CD4-positive, alpha-beta T cell treated with Interleukin-17A for 1 hour (primary cell): ENCODE measurements at places on chromosomes 7 and 10.

- no peak for DNase-seq
Measured at GRCh38 chr7:127809261-127809702, 157.3 kb downstream of the SND1 start.

DNA sequence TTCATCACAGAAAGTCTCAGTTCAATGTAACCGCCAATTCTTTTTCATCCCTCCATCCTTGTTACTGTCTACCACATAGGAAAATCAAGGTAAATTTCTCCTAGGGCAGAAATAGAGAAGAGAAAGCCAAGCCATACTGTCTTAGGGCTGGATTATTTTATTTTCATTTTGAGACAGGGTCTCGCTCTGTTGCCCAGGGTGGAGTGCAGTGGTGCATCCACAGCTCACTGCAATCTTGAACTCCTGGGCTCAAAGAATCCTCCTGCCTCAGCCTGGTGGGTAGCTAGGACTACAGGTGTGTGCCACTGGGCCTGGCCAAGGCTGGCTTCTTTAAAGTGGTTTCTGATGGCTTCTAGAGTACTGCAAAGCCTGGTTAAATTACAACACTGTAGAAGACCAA, 181.7 kb downstream of the SRPK2 start:
- no peak for DNase-seq

DNA sequence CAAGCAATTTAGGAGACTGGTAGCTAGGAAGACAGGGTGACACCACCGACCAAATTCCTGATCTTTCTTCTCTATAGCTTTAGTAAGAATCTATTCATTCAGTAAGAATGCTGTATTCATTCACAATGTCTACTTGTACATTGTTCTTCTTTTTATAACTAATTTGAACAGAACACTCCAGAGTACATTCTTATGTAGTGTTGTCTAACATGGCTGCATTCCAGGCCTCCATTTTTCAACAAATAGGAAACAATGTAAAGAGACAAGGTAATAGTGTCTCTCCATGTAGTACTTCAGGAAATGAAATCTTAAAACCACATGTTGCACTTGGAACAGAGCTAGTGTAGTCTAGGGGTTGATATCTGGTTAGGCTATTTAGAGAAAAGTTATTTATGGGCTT, 1.8 kb downstream of the VCL start:
- no peak for DNase-seq

- DNase-seq: no peak
Measured at GRCh38 chr10:60901561-60902235, 42.3 kb downstream of the RHOBTB1 start.

DNA sequence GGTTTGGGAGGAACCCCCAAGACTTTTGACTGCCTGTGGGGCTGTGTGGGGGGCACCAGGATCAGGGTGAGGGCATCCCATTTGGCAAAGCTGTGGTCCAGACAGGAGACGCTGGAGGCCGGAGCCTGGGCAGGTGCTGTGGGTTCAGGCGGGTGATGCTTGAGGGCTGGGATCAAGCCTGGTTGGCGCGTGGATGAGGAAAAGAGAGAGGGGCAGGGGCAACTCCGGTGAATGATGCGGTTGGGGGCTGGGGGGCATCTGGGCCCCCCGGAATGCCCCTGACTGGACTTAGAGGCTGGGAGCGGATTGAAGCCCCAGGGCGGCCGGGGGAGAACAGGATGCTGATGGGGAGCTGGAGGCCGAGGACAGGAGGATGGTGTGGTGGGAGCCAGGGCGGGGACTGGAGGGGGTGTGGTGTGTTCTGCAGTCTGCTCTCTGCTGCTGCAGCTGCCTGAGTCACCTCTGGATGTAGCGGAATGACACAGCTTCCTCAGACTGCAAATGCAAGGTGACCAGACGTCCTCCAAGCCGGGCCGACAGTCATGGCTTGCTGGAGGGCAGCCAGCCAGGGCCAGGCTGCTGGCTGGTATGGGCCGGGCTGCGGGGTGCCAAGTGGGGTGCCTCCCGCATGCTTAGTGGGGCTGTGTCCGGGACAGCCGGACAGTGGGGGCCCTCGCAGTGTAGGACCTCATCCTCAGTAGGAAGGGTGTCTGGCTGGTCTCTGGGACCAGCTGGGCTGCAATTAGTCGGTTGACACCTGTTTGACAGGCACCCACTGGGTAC, 3.2 kb downstream of the MAFK start:
- no peak for DNase-seq
